Activated CD4-positive, alpha-beta memory T cell treated with anti-CD3 and anti-CD28 coated beads for 36 hours (primary cell): ENCODE measurements at places on chromosomes 12 and 14.
A peak's percentile ranks its signal among the peaks of the same experiment; 100 is the strongest.

DNA sequence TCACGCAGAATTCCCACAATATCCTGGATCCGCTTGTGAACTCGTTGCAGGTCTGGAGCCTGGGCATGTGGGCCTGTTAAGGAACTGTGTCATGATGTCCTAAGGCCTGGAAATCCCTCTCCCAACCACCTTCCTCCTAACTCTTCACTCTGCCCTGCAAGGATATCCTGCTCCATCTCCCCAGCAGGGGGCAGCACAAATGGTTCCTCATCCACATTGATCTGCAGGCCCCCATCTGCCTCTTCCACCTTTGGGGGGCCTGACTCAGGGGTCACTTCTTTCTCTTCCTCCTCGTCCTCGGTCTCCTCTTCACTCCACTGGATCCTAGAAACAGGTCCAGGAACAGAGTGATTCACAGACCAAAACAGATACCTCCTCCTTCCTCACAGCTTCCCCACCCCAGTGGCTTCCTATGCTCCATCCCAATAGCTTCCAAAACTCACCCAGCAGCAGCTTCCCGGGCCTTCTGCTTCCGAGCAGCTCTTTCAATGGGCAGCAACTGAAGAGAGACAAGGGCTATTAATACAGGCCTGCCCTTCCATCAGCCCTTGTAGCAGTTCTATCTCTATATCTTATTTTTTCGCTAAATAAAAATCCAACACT is 4.5 kb downstream of the NOP2 start:
- DNase-seq: peak; percentile 75

- DNase-seq: no peak
These were observed 56.0 kb upstream of the DLK1 start for GRCh38 chr14:100670753-100671049.

- no peak for DNase-seq
These were observed 784.8 kb downstream of the VRK1 start for GRCh38 chr14:97582022-97582421.

GRCh38 chr12:68476794-68477193 is 133.9 kb upstream of the RAP1B start:
- DNase-seq: no peak

DNA sequence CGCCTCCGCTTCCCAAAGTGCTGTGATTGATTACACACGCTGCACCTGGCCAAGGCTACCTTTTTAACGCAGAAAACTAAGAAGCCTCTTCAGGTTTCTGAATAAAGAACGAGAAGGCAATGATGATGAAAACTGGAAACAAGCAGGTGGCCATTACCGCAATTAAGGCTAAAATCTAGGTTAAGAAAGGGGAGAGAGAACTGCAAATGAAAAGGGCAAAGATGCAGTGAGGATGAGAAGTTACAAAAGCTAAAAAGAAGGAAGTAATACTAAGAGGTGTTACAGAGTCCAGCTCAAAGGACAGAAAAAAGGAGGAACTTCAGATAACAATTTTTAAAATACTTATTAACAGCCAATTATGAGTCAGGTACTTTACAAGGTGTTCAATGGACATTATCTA is 79.7 kb downstream of the DUSP16 start:
- no peak for DNase-seq

DNA sequence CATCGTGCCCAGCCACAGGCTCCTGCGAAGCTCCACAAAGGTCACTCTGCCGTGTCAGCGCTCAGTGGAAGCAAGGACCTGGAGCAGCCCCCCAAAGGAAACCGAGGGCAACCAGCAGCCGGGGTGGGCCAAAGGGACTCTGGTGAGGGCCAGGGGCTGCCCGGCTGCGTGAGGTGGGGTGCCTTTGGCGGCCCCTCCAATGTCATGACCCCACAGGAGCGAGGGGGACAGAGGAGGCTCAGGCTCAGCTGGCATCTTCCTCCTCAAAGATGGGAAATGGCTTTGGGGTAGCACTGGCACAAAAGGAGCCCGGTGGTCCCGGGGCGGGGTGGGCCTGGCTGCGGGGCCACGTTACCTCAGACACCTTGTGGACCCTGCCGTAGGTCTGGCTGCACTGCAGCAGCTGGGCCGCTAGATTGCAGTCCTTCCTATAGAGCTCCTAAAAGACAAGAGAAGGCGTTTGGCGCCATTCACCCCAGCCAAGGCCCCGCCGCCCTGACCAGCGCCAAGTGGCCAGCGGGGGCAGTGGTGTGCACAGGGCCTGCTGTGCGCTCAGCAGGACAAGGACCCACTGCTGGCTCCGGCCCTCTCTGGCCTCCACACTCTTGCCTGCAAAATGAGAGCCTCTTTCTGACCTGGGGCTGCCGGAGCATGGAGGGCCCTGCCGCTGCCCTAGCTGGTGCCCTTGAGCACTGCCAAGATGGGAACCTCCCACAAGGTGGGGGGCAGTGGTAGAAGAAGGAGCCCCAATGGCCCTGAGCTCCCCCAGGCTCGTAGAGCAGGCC is 46.9 kb downstream of the BEGAIN start:
- DNase-seq: no peak
